ENCODE measurements at places on chromosomes 1 and 21.

- no peak for DNase-seq
These were observed 194.5 kb upstream of the PLD5 start for GRCh38 chr1:242718967-242719366.

GRCh38 chr21:15437883-15438282, 291.9 kb upstream of the USP25 start:
- DNase-seq, result no peak

DNA sequence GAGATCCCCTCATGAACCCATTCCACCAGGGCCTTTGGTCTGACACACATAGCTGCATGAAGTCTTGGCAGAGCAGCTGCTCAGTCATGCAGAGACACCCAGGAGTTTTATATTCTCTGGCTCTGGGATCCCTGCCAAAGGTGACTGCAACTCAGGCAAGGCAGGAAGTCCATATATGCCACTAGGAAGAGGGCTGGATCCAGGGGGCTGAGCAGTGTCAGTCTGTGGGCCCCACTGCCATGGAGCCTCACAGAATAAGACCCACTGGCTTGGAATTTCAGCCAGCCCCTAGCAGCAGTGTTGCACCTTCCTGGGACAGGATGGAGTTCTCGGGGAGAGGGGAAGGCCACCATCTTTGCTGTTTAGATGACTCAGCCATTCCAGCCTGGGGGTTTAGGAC, 199.7 kb downstream of the TBX15 start:
- no peak for DNase-seq

- no peak for DNase-seq
These were observed 618 bp downstream of the C1orf226 start for GRCh38 chr1:162381941-162382750.

DNA sequence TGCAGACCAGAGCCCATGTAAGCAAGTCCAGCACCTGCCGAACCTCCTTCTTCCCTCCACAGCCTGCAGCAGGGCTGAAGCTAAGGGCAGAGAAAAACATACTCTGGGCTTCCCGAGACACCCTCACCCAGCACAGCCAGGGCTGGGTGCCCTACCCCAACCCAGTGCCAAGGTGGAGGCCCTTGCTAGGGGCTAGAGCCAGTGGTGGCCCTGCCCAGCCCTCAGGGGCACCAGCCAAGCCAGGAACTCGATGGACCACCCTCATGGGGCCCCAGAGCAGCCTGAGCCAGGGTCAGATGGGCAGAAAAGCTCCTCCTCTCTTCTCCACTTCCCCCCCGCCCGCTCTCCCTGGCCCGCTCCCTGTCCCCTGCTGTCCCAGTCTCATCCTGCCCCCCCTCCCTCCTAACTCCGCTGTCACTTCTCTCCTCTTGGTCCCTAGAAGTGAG, 15.9 kb downstream of the TNFRSF25 start:
- DNase-seq, result no peak
